ENCODE measurements at places on chromosomes 7 and 10.

DNA sequence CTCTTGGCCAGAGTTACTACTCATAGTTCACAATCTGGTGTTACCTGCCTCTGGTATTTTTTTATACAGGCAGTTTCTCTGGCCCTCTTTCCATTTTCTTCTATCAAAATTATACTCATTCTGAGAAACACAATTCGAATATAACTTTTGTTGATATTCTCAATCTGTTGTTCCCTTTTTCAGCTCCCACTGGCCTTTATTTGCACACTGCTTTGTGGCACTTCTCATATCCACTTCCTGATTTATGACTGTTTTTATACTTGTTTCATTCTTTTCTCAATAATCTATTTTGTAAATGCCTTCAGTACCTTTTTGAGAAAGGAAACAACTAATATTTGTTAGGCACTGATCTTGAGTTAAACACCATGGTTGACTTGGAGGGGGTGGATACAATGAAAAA is 93.8 kb upstream of the HDAC9 start:
- no peak for DNase-seq

- no peak for DNase-seq
Observed at GRCh38 chr7:23093111-23093510, 12.5 kb upstream of the KLHL7 start.

DNA sequence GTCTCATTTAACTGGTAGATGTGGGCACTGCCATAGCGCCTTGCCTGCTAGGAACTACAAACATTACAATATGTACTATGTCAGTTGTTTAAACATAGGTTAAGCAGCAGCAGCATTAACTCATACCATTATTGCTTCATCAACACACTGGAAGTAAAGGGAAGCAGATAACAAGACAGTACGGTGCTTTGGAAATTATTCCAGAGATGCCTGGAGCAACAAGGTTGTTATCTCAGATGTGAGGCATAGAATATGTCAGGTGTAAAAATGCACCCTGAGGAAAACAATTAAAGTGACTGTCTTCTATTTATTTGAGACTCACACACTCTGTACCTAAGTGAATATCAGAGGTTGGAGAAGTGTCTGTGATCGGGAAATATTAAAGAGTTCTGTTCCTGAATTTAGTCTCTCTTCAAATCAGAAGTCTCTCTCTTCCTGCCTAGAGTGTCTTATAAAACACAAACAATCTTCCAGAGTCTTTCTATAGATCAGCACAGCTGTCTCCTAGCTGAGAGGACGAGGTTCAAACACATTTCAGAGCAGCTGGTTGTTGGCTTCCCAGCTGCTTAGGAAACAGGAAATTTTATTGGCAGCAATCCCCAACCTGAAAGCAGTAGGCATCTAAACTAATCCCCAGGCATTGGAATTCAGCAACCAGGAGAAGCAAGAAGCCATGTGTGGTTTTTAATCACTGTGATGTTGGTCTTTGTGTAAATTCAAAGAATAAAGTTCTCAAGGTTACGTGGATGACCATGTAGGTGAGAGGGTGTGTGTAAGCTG is 994.4 kb upstream of the LRRTM3 start:
- no peak for DNase-seq

GRCh38 chr10:60611291-60611747 is 167.0 kb upstream of the CDK1 start:
- no peak for DNase-seq

DNA sequence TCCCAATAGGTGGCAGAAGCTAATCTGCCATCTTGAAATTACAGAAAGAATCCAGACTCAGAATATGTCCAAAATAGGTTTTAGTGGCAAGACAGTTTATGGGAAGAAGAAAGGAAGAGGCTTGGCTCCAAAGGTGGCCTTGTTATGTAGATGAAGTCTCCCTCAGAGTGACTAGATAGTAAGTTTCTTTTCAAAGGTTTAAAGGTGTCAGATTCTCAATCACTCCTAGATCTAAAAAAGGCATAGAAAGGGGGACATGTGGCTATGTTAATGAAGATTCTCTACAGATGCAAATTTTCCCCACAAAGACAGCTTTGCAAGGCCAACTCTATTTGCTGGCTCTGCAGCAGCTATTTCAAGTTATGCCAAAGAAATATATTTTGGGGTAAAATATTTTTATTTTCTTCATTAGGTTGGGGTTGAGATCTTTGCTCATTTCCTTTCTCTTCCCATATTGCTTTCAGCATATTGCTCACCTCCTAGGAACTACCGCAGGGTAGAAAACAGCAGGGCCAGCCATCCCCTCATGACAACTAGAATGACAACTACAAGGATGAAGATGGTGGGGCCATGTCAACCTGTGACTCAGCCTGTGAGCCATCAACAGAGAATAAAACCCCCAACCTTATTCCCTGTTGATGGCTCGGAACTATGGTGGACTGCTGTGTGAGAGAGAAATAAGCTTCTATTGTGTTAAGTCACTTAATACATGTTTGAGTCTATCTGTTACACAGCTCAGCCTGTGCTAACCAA is 274.0 kb upstream of the GALNT17 start:
- DNase-seq, result no peak

DNA sequence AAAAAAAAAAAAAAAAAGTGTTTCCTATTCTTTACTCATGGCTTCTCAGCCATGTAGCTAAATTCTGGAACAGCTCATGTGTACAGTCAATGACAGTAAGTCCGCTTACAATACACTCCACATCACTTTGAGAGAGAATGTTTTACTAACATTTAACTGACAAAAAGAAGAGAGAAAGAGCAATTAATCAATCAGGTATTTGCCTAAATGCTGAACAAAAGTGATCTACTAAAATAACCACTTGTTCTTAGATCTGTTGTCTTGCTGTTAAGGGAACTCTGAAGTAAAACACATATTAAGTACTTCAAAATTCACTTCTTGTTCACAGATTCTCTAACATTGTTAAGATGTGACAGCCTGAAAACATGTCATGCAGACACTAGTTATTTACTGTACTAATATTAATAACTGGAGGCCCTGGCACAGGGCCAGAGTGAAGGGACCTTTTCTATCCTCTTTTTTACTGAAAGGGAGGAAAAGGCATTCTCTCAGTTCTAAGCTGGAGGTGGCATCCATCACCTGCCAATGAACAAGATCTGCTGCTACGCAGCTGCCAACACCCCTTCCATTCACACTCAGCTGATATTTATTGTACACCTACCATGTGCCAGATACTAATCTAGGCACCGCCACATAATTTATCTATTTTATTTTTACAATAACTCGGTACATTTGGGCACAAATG is 72.6 kb downstream of the AHR start:
- DNase-seq, result no peak

- DNase-seq, result no peak
Observed at GRCh38 chr7:120505770-120506169, 232.8 kb downstream of the KCND2 start.

DNA sequence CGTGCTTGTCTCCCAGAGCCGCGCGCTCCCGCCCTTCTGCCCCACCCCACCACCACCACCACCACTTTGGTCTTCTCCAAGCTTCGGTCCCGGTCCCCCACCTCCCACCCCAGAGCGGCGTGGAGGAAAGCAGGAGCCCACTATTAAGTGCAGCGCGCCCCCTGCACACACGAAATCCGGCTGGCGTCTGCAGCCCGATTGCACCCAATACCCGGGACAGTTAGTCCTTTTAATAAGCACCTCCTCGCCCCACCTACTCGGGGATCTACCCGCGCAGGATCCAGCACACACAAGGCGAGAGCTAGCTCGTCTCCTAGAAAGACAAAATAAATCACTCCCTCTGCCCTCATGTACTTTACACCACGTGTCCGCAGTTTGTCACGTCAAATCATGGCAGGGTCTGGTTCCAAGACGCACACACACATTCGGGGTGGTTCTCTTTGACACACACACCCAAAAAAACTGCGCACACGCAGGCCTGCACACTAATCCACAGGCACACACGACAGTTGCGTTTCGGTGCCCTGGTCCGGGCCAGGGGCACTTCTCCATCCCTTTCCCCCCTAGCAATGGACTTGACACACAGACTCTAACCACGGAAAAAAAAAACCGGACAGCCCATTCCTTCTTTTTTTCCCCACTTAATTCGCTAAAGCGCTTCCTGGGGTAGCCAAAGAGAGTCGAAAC is 1.6 kb downstream of the SFMBT2 start:
- DNase-seq, result no peak

GRCh38 chr10:73934074-73934473 is 23.1 kb downstream of the PLAU start:
- DNase-seq, result no peak

DNA sequence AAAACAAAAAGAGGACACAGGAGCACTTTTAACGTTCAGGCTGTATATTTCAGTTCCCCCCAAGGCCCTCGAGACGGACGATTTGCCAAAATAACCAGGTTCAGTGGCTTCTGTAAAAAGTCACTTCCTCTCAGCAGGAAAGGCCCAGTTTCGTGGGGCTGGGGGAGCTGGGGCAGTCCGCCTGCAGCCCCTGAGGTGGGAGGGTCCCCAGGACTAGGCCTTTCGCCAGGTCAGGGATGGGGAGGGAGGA is 28.8 kb downstream of the WDR86 start:
- DNase-seq, result no peak

GRCh38 chr10:96275685-96276418 is 4.5 kb upstream of the BLNK start:
- DNase-seq, result no peak

- DNase-seq, result no peak
Observed at GRCh38 chr10:71625445-71626175, 94.0 kb downstream of the C10orf105 start.

GRCh38 chr7:149879766-149880637 is 6.2 kb downstream of the ATP6V0E2 start:
- DNase-seq, result no peak

- no peak for DNase-seq
Observed at GRCh38 chr7:28890137-28890536, 68.0 kb downstream of the TRIL start.

DNA sequence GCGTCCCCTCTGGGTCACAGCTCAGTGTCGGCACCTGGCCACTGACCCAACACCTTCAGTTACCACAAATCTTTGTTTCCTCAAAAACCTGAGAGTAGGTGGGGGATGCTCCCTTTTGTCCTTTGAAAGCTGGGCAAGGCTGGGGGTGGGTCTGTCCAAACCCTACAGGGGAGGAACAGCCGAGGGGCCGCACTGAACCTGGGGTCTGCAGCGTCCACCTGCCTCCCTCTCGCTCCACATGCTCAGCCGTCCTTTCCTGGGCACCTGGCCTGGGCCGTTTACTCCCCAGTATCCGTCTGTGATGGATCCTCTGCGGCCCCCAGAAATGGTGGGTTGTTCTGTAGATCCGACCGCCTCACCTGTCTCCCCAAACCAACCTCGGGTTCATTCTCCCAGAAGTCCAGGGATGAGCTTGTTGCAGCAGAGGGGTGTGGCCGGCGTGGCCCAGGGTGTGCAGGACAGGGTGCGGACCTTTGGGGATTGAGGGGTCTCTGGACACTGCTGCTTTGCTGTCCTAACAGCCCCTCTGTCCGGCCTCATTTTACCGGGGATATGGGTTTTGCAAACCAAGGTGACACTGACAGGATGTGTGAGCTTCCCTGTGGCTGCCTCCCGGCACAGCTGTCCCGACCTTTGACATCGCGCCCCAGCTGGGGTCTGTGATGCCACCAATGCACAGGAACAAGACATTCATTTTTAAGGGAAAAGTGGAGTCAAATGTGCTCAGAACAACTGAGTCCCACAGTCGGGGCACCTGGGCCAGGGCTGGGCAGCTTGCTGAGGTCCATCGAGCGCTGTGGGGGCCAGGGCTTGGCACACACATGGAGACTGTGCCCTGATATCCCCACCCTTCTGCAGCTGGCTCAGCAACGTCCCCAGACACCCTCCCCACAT is 115.9 kb downstream of the VIPR2 start:
- DNase-seq, result no peak

DNA sequence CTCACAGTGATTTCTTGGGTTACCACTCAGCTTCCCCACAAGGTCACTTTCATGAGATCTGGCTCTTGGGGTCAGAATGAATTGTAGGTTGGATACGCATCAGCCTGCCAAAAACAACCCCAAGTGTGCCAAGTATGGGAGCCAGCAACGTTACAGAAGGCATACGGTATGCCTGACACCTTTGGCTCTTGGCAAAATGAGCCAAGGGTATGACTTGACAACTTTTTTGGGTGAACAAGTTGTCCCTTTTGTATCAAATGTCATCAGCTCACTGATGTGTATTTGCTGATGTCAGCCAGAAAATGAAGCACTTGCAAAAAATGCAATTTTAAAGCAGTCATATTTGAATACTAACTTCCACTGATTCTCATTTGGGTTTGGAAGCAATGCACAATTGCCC is 168.4 kb downstream of the CACNB2 start:
- DNase-seq, result no peak

DNA sequence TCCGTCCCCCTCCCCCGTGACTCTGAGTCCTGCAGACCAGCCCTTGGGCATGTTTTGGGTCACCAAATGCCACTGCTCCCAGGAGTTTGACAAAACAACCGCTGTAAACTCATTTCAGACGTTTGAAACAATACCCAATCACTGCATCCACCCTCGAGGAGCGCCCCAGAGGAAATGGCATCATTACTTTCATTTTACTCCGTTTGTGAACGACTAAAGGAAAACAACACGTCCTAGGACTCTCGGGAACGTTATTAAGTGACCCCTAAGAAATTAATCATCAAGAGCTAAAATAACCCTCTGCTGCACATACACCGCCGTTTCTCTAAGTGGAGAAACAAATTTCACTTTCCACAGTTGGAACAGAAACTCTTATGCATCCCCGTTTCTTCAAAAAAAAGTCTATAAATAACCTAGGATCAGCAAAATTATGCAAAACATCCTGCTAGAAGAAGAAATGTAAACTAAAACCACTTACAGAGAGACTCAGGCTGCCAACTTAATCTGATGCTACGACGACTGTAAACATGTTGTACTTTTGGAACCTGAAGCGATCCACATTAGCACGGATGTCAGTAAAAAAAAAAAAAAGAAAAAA is 109.9 kb upstream of the EFCAB10 start:
- DNase-seq, result peak; percentile 13

- no peak for DNase-seq
Observed at GRCh38 chr7:107309296-107309695, 140.5 kb downstream of the HBP1 start.

GRCh38 chr7:43905209-43905946 is 1.0 kb downstream of the URGCP start:
- no peak for DNase-seq

GRCh38 chr10:119807960-119808697 is 64.5 kb downstream of the MCMBP start:
- DNase-seq, result no peak

DNA sequence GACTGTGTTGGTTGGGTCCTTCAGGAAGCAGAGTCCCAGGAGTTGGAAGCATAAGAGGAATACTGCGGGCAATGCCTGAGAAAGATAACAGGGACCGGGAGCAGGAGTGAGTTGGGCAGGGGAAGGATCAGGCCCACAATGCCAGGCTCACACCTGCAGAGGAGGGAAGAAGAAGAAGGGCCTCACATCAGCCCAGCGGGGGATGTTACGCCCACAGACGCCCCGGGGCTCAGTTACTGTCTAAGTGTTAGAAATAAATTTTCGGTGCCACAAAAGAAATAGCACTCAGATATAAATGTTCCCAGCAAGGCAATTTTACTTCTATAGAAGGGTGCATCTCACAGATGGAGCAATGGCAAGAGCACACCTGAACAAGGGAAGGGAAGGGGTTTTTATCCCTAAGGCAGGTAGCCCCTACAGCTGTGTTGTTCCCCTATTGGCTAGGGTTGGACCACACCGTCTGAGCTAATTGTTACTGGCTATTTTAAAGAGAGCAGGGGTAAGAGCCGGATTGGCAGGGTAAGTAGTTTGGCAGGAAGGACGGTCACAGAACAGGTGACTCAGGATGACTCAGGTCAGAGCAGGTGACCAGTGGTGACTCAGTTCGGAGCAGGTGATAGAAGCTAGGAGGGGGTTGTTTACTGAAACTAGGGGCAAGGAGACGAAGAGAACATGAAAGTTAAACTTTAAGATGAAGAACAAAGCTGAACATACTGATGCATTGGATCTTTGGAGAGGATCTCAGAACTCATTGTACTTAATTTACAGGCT is at the start of gene NOS3:
Gene NOS3 (plus strand): TSS at position 602 of the 771 bp plus-strand sequence. CDS start 2,787 bp downstream, outside the sequence.
- no peak for DNase-seq

Measured in activated CD4-positive, CD25-positive, alpha-beta regulatory T cell treated with anti-CD3 and anti-CD28 coated beads, Interleukin-2, amount 50 U/mL, for 16 hours (primary cell).